Stimulated activated CD4-positive, alpha-beta T cell treated with anti-CD3 and anti-CD28 coated beads, Interleukin-1b, Interleukin-23, amount 100 ng/mL, for 1 hour (primary cell): ENCODE measurements at places on chromosomes 6 and 20.

GRCh38 chr20:1336699-1337367, 7.9 kb upstream of the SDCBP2 start:
- no peak for DNase-seq

- DNase-seq, result no peak
These were observed 21.6 kb upstream of the MCM3 start for GRCh38 chr6:52305948-52306767.

DNA sequence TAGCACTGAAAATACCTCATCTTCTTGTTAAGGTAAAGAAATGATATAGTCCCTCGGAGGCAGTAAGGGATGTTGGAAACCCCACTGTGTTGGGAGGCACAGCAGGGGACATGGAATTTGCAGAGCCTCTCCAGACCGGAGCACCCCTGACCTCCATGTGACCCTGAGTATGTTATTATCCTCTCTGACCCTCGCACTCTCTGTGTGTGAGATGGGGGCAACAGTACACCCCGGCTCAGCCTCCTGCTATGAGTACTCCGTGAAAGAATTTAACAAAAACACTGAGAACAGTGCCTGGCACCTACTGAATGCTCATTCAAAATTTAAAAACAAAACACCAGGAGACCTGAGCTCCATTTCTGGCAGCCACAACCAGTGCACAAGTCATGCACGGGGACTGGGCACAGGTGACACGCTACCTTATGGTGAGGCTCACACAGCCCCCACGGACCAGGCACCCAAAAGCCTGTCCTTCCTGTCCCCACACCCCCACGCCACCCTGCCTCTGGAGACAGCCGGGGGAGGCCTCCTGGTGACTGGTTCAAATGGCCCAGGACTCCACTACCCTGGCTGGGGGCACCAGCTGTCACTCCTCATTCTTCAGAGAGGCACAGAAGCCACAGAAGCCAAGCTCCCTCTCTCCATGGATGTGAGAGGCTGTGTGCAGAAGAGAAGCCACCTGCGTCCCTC, 6.1 kb downstream of the NINL start:
- DNase-seq, result no peak

DNA sequence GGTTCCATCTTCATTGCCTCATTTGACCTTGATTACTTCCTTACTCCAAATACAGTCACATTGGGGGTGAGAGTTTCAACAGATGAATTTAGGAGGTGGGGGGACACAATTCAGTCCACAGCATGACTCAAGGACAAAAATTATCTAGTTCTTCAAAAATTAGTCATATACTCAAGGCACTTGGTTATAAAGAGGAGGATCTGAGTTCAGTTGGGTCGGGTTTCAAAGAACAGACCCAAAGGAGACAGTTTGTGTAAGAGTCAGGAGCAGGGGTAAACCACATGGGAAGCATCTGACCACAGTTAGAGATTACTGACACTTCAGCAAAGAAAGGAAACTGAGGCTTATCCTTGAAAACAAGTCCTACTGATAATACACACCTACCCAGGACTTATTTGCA, 138.0 kb downstream of the TBC1D7 start:
- DNase-seq, result no peak

GRCh38 chr6:53737746-53738145, 57.1 kb upstream of the LRRC1 start:
- no peak for DNase-seq

DNA sequence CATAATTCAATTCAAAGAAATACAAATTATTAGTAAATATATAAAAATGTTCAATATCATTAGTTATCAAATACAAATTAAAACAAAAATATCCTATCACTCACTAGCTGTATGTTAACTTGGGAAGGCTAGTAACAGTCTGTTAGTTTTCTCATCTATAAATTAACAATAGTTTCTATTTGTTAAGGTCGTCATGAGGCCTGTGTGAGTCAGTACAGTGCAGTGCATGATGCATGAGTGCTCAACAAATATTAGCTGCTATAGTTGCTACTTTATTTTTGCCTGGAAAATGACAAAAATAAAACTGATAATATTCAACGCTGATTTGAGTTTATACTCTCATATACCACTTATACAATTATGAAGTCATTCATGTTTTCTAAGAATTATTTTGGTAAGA, 401.6 kb upstream of the RUNX2 start:
- DNase-seq, result no peak

DNA sequence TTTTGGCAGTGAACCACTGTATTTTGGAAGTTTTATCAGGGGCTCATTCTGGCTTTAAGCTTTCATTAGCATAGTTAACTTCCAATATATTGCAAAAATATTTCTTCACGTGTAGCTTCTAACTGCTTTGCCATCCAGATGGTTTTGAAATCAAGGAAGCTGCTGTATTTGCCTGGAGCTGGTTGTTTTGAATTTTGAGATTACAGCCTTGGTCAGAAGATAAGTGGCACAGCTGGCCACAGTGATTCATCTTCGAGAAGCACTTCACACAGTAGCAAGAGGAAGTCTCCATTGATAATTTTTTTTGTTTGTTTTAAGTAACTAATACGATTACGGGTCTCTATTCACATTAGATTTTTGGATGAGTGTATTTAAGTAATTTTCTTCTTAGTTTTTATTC, 3.8 kb downstream of the APCDD1L start:
- no peak for DNase-seq

DNA sequence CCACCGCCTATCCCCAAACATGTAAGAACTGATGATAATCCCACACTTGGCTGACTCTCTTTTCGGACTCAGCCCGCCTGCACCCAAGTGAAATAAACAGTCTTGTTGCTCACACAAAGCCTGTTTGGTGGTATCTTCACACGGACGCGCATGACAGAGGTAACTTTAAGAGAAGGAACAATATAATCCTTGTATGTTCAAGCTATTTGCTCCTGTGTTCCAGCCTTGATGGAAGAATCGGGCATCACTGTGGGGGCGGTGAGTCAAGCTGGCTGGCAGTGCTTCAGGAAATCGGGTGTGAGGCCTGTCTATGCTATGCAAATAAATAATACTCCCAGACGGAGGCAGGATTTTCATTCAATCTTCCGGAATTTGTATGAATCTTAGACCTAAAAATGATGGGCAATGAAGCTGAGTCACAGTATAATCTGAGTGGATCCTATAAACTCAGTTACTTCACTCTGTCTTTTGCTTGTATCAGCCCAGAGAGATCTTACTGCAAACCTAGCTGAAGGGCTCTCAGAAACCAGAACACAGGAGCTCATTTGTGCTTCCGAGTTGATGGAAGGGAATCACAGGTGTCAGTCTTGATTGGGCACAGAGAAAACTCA, 45.2 kb upstream of the NT5E start:
- DNase-seq, result no peak

GRCh38 chr20:31644701-31645100, 7.0 kb downstream of the COX4I2 start:
- no peak for DNase-seq

DNA sequence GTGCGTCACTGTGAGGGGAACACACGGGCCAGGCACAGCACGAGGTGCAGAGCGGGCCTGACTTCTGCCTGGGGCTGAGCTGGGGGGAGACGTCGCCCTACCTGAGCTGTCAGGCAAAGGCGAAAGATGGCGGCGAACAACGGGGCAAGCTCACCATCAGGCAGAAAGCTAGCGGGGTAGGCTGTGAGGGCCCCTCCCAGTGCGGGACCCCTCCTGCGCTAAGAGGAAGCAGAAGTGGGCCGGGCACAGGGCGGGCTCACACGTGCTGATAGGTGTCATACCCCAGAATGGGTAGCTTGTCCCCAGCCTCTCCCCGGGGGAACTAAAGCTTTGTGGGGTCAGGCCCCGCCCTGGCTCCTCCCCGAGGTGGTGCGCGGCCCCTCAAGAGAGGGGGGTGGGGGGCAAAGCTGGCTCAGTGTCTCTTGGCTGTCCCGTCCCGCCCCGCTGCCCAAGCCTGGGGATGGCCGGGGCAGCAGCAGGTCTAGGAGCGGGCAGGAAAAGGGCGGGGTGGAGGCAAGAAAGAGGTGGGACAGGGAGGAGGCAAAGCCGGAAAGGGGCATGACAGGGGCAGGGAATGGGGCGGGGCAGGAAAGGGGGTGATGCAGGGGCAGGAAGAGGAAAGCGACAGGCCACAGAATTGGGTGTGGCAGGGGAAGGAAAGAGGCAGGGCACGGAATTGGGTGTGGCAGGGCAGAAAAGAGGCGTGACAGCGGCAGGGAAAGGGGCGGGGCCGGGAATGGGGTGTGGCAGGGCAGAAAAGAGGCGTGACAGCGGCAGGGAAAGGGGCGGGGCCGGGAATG, 14.7 kb downstream of the UCKL1 start:
- DNase-seq, result no peak

DNA sequence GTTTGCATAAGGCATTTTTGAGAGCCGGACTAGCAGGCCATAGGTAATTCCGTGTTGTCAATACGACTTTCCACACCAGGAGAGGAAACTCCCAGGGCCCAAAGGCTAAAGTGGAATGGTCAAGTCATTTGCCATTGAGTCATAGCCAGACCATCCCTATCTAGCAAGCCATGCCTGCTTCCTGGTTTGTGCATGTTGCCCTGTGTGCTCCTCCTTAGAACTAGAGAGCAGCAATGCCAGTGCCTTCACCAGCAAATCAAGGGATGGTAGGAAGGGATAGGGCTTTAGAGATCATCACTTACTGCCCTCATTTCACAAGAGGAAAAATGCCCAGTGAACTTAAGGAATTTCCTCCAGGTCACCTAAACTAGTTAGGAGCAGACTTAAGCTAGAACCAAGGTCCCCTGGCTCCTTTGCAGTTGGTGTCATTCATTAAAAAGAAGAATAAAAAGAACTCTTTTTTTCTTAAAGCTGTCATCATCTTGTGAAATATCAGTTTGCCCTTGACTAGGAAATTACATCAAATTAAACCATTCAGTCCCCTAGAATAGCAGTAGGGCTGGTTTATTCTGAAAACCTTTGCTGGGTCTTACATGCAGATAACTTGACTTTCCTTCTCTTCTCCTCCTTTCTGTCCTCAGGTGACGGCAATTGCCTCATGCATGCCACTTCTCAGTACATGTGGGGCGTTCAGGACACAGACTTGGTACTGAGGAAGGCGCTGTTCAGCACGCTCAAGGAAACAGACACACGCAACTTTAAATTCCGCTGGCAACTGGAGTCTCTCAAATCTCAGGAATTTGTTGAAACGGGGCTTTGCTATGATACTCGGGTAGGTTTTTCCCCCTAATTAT, 7.4 kb downstream of the TNFAIP3 start:
- DNase-seq, result no peak

- no peak for DNase-seq
These were observed 277.8 kb downstream of the EPM2A start for GRCh38 chr6:145457556-145457955.

GRCh38 chr6:37923514-37923913, 104.0 kb downstream of the ZFAND3 start:
- no peak for DNase-seq

- DNase-seq, result no peak
These were observed 159.8 kb downstream of the RPS12 start for GRCh38 chr6:132974122-132974521.

GRCh38 chr20:45695496-45695895, 6.3 kb upstream of the WFDC13 start:
- DNase-seq, result no peak

- DNase-seq, result no peak
These were observed 4.7 kb upstream of the SHLD1 start for GRCh38 chr20:5745416-5746030.

- no peak for DNase-seq
These were observed 11.3 kb upstream of the RNF182 start for GRCh38 chr6:13913226-13914001.

GRCh38 chr6:43833223-43833995, 63.4 kb downstream of the VEGFA start:
- DNase-seq, result no peak

- DNase-seq, result no peak
These were observed 466.2 kb downstream of the CDH26 start for GRCh38 chr20:60424267-60424902.

- DNase-seq, result no peak
These were observed 93.1 kb upstream of the TIAM2 start for GRCh38 chr6:154901876-154902552.

- DNase-seq, result no peak
These were observed 85.3 kb upstream of the TIAM2 start for GRCh38 chr6:154909821-154910220.

GRCh38 chr20:21556398-21556797, 42.5 kb upstream of the NKX2-2 start:
- no peak for DNase-seq

- DNase-seq, result peak; percentile 11
These were observed 9.4 kb upstream of the NCOA7 start for GRCh38 chr6:125781314-125781868.

DNA sequence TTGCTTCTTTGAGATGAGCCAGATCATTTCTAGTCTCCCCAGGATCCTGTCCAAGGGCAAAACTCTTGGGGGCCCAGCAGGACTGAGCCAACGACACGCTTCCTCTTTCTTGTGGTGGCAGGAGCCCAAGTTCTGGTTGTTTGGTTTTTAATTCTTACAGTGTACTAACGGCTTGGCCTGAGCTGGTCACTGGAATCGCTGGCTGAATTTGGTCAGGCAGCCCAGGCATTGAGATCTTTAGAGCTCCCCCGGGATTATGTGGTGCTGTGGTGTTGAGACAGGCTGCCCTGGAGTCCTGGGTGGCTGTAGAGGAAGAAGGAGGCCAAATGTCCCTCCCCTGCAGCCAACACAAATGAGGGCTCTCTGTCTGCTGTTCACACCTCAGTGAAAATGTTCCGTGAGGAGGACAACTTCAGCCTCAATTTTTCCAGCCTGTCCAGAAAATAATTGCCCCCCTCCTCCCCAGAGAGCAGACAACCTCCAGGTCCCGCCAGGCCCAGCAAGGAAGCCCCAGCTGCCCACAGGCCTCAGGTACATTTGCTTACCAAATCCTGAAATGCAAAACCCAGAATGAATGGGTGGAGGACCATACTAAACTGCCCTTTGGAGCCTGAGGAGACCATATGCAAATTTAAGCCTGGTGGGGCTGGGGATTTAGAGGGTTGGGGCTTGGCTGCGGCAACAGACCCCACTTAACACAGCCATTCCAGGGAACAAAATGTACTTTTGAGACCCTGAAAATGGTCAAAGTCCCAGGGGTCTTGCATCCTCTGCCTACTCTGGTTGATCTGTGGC, 23.6 kb downstream of the BNIP5 start:
- no peak for DNase-seq

DNA sequence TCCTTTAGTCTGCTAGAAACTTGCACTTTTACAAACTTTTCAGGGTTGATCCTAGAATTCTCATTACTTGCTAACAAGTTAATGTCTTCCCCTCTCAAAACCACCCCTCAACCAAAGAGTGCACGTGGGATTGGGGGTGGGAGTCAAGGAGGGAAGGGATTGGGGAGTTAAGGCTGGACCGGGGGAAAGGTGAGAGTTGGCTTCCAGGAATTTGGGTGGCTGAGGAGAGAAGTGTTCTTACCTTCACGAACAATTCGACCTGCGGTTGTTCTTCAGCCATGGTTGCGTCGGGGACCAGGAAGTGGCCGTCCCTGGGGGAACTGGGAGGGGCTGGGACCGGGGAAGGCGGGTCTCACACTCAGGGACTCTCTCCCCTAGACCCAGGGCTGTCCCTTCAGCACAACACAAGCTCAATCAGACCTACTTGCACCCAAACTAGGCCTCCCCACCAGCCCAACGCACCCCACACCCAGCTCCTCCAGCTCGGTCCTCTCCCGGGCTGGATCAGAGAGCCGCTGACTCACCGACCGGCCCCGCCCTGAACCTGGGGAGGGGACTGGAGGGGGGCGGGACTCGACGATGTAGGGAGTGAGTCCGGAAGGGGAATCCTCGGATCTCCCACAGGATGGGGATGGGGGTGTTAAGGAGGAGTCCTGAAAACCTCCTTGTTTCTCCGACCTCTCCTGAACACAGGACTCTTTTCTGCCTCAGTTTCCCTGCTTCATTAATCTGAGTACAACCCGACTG, at the start of gene CLIC1:
Gene CLIC1, minus strand, starts transcription at position 510 of the 747 bp plus-strand sequence. Its CDS starts 230 bp downstream, at position 280.
- DNase-seq, result no peak
